Renal cortex interstitium (tissue), 15 donors: ENCODE measurements at places on chromosomes 5 and 9. TPM values are rescaled to one million over a fixed set of nuclear protein-coding genes. Genes with fewer than 3 reads are reported as not detected.

Gene TERT
- polyA plus RNA-seq = 0.67 TPM

Gene PTPRD
- 130 TPM for polyA plus RNA-seq

Gene LEAP2
- 6.6 TPM for polyA plus RNA-seq

- no peak for DNase-seq
Observed at GRCh38 chr9:126127591-126127990, 199.0 kb upstream of the MVB12B start.

GRCh38 chr5:135029477-135030122 is 4.4 kb downstream of the PITX1 start:
- DNase-seq = no peak

DNA sequence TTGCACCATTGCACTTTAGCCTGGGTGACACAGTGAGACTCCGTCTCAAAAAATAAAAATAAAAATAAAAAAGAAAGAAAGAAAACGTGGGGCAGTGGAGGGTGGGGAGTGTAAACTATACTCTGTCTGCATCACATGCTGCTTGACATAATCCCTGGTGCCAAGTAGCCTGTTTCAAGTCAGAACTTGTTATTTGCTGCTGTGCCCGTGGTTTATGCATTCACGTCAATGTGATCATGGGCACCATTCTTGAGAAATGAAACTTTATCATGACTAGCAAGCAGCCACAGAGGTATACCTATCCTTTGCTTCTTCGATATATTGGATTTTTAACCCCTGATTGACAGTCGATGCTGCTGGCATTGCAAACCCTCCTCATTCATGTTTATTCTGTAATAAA is 4.1 kb upstream of the SMU1 start:
- DNase-seq = no peak

DNA sequence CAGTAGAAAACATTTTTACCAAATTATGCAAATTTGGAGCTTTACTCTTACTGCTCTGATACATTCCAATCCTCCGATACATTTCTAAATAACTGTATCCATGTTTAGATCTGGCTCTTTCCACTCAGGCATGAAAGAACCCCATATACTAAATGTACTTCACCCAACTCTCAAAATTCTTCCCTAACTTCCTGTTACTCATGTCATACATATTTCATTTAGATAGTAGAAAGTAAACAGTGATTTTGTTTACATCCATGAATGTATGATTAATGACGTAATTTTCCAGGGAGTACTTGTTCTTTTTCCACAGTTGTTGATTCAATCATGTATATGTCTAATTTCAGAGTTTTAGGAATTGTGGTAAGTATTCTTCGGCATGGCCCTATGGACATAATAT is 1426.5 kb upstream of the C9orf72 start:
- DNase-seq = no peak

DNA sequence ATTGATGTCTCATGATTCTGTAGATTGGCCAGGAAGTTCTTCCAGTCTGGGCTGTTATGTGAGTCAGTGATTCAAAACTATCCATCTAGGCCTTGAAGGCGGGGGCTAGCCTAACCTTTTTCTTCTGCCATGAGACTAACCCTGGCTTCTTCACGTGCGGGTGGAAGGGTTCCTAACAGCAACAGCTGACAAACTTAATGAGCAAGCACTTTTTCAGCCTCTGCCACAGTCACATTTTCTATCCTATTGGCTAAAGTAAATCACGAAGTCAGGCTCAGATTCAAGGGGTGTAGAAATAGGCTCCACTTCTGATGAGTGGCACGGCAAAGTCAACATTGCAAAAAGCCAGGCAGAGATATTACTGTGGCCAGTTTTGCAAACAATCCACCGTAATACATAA is 68.4 kb downstream of the STK32A start:
- no peak for DNase-seq

GRCh38 chr9:22623236-22623635 is 176.6 kb downstream of the DMRTA1 start:
- DNase-seq = no peak

- no peak for DNase-seq
Observed at GRCh38 chr5:133936651-133937015, 31.8 kb downstream of the C5orf15 start.

GRCh38 chr5:29252390-29252789 is 1941.1 kb upstream of the CDH6 start:
- DNase-seq = no peak
